ENCODE measurements at places on chromosomes 6 and 20.

- no peak for DNase-seq
Observed at GRCh38 chr20:24117383-24117782, 128.8 kb upstream of the GGTLC1 start.

DNA sequence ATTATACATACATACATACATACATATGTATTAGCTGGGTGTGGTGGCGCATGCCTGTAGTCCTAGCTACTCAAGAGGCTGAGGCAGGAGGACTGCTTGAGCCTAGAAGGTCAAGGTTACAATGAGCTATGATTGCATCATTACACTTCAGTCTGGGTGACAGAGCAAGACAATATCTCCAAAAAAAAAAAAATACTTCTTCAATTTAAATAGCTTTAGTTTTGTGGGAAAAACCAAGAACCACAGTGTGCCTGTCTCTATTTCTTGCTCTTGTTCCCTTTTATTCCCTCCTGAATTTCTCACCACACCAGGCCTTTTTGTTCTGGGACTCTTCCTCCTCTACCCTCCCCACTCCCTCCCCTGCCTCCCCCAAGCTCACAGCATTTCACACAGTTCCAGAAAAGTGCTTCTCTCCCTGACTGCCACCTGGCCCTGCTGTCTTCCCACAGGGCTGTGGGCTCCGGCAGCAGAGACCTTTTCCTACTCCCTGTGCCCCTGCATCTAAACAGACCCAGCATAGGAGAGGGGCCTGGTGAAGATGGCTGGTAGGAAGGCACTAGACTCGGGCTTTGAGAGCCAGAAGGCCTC lies 1.3 kb downstream of the C20orf203 start:
- no peak for DNase-seq

GRCh38 chr20:58891718-58892140 lies 39.2 kb downstream of the GNAS start:
- peak; percentile 82 for DNase-seq

- DNase-seq: peak; percentile 18
Observed at GRCh38 chr20:42609618-42610017, 580.1 kb downstream of the PTPRT start.

GRCh38 chr6:20575704-20576451 lies 41.6 kb downstream of the CDKAL1 start:
- peak; percentile 2 for DNase-seq

Measured in NCI-H1417 (cell line).